ENCODE measurements at places on chromosomes 4 and X. TPM values are rescaled to one million over a fixed set of nuclear protein-coding genes. Genes with fewer than 3 reads are reported as not detected.

DNA sequence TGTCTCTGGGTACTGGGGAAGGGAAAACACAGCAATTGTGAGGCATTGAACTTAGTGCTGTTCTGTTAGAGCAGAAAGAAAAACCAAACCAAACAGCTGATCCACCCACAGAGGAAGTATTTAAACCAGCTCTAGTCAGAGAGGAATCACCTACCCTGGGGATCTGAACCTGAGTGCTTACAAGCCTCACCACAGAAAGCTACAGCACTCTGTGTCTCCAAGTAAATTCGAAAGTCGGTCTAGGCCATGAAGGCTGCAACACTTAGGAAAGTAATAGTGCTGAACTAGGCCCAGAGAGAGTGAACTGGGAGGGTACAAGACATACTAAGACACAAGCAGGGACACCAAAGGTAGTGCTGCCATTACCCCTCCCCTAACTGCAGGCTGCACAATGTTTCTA lies 142.2 kb upstream of the CXorf51A start:
- H3K27ac ChIP-seq, result no peak overlapping the region
- H3K36me3 ChIP-seq, result no peaks in the 10 kb centered on the region
- H3K4me3 ChIP-seq, result no peak overlapping the region
- no peak for DNase-seq

- no peaks in the 10 kb centered on the region for H3K4me1 ChIP-seq
- no peaks in the 10 kb centered on the region for H3K27me3 ChIP-seq
- no peak overlapping the region for H3K4me3 ChIP-seq
Observed at GRCh38 chrX:9789555-9789954, 3.3 kb downstream of the SHROOM2 start.

- H3K4me1 ChIP-seq, result no peaks in the 10 kb centered on the region
- no peaks in the 10 kb centered on the region for H3K27me3 ChIP-seq
- DNase-seq, result no peak
Observed at GRCh38 chr4:957581-958313, 15.6 kb downstream of the DGKQ start.

GRCh38 chr4:36285784-36286480 lies 4.5 kb downstream of the DTHD1 start:
- no peaks in the 10 kb centered on the region for H3K27me3 ChIP-seq
- H3K36me3 ChIP-seq, result no peaks in the 10 kb centered on the region
- DNase-seq, result peak; percentile 33

DNA sequence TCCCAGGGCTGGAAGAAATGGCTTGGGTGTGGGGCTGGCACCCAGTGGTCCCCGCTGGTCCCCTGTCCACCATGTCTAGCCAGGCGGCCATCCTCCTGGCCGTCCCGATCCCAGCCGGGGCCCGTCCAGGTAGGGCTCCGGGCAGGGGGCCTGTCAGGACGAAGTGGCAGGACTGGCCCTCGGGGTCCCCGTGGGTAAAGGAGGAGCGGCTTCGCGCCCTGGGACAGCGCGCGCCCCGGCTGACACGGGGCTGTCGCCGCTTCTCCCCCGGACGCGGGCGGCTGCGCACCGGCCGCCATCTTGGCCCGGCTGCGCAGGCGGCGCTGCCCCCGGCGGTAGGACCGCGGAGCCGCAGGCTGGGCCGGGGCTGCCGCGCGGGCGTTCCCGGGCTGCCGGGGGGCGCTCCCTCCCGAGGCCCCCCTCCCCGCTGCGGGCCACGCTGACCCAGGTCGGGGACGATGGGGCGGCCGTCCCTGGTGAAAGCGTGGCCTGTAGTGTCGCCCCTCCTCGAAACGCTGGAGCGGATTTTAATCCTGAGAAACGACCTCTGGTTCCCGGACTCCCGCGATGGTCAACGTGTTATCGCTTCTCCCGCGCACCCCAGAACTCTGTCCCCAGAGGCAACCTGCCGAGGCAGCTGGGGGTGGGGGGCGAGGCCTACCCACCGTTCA lies 60.4 kb upstream of the BCOR start:
- no peak for DNase-seq
- no peaks in the 10 kb centered on the region for H3K36me3 ChIP-seq
- H3K27ac ChIP-seq, result no peak overlapping the region
- peak overlapping the region; percentile 54 for H3K4me3 ChIP-seq

DNA sequence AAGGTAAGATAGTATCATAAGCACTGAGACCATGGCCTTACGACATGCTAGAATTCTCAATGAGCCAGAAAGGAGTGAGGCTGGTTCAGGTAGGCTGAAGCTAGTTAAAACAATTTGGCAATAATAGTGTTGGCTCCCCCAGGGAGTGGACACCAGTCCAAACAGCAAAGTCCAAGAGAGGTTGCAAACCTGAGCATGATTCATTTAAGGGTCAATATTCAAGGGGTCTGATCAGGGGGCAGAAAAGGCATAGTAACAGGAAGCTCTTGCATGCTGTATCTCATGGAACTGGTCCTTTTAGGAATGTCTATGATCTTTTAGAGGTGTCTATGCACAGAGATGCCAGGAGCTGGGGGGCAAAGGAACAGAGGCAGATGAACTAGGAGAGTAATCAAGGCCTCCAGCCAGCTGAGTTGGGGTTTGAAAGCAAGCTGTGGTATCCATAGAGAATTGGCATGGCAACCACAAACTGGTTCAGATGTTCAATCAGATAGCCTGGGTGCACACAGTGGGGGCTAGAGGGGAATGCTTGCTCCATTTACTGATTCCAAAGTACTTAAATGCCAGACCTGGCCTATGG lies 5.1 kb downstream of the GJB1 start:
- no peak for DNase-seq
- H3K4me1 ChIP-seq, result no peaks in the 10 kb centered on the region
- H3K36me3 ChIP-seq, result no peaks in the 10 kb centered on the region

- DNase-seq, result no peak
- H3K4me1 ChIP-seq, result no peaks in the 10 kb centered on the region
- H3K27ac ChIP-seq, result no peak overlapping the region
- no peaks in the 10 kb centered on the region for H3K36me3 ChIP-seq
- H3K27me3 ChIP-seq, result no peaks in the 10 kb centered on the region
Observed at GRCh38 chr4:158788516-158788915, 19.7 kb downstream of the FNIP2 start.

- no peaks in the 10 kb centered on the region for H3K36me3 ChIP-seq
- H3K27me3 ChIP-seq, result no peaks in the 10 kb centered on the region
- no peak overlapping the region for H3K4me3 ChIP-seq
- H3K27ac ChIP-seq, result no peak overlapping the region
- no peak for DNase-seq
- no peaks in the 10 kb centered on the region for H3K4me1 ChIP-seq
Observed at GRCh38 chrX:47501226-47502074, 18.4 kb upstream of the ZNF41 start.

DNA sequence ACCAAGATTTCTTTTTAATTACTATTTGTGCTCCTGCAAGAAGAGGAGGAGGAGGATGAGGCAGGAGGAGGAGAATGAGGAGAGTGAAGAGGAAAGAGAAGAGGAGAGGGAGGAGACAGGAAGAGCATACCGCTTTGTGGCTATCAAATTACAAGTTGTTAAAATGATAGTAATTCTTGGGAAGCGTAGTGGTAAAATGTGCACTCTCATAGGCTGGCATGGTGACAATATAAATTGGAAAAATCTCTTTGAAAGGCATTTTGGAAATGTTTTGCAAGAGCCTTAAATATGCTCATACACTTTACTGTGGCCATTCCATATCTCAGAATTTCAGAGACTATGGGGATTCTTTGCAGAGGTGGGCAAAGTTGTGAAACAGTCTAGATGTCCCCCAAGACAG lies 53.2 kb downstream of the MXRA5 start:
- no peak overlapping the region for H3K4me3 ChIP-seq

DNA sequence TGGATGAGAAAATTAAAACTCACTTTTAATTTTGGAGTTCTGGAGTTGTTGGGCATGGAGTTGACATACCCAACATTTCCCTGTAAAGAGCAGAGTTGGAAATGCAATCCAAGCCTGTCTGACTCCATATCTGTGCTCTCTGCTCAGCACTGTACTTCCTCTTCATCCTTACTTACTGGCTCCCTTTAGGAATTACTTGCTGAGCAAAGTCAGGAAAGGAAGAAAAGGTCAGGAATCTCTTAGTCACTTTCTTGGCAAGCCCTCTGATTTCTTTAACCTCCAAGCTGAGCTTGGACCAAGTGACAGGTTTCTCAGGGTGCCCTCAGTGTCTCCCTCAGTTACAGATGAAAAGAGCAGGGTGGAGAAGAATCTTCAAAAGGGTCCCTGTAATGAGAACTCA lies 501.5 kb downstream of the ZIC3 start:
- no peaks in the 10 kb centered on the region for H3K27me3 ChIP-seq
- DNase-seq, result no peak
- H3K27ac ChIP-seq, result no peak overlapping the region

DNA sequence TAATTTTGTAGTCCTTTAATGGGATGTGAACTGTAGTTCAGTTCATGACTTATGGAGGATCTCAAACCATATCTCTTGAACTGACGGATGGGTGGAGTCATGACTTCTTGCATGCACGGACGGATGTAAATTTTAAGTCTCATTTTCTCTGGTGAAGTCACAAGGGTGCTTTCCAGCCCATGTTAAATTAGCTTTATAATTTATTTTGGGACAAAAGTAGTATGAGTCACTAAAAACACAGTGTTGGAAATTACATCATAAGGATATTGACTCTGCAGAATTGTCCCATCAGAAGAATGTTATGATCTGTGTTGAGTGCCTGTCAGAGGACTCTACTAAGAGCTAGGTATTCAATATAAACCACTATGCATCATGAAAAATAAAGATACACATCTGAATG lies 6.8 kb upstream of the PAGE5 start:
- no peak overlapping the region for H3K27ac ChIP-seq
- H3K4me3 ChIP-seq, result no peak overlapping the region
- H3K36me3 ChIP-seq, result no peaks in the 10 kb centered on the region
- H3K27me3 ChIP-seq, result no peaks in the 10 kb centered on the region

- H3K36me3 ChIP-seq, result no peaks in the 10 kb centered on the region
- no peak for DNase-seq
- no peak overlapping the region for H3K27ac ChIP-seq
- H3K4me1 ChIP-seq, result no peaks in the 10 kb centered on the region
- no peak overlapping the region for H3K4me3 ChIP-seq
Observed at GRCh38 chrX:105821471-105822121, 743 bp upstream of the NRK start.

DNA sequence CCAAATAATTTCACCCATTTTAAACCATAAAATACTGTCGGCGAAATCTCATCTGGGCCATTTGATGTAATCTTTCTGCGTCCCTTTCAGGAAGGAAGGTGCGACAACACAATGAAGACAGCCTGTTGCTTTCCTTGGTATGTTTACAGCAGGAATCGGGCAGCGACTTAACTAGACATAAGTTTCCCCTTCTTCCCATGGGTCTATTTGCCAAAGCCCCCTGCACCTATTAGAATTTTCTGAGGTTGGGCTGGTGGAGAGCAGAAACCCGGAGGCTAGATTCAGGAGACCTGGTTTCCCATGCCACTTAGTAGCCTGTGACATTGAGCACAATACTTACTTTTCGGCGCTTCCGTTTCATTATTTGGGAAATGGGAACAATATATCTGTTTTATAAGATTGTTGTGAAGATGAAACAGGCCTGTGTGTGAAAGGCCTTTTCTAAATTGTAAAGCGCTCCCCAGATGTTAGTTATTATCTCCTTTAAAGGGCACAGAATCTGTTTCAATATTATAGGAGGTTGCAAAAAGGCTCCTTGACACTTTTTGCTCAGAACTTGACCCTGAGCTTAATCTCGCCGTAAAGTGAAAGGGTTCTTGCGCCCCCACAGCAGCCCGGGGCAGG lies 552 bp upstream of the AFF1 start:
- peaks cover 38% of the 10 kb centered on the region for H3K4me1 ChIP-seq
- H3K4me3 ChIP-seq, result peak overlapping the region; percentile 84
- peak overlapping the region; percentile 80 for H3K27ac ChIP-seq
- H3K36me3 ChIP-seq, result no peaks in the 10 kb centered on the region
- DNase-seq, result no peak
- H3K27me3 ChIP-seq, result no peaks in the 10 kb centered on the region

DNA sequence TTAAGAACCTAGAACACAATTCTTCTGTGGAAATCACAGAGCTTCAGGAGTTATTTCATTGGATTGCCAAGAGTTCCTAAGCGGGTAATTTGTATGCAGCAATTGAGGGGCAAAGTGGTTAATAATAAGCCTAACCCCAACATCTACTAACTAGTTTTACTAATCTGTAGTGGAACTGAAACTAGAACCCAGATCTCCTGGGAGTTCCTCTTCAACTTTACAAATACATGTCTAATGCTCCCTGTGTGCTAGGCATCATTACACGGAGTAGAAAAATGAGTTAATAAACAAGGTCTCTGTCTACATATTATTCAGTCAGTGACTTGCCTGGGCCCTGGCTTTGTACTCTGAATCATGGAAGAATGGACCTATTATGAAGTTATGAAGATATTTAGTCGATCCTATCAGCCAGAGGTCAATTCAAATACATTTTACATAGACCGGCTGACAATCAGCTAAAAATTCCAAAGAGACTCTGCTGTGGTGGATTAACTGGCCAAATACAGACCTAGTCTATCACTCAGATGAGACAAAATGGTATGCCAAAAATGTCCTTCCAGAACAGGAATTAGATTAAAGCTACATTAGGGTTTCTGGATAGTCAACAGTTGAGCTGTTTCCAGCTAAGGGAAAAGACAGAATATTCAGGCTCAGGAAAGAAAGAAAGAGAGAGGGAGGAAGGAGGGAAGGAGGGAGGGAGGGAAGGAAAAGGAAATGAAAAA lies 326.0 kb downstream of the FBXW7 start:
- no peak overlapping the region for H3K4me3 ChIP-seq
- H3K27ac ChIP-seq, result no peak overlapping the region
- no peaks in the 10 kb centered on the region for H3K27me3 ChIP-seq
- H3K4me1 ChIP-seq, result no peaks in the 10 kb centered on the region

DNA sequence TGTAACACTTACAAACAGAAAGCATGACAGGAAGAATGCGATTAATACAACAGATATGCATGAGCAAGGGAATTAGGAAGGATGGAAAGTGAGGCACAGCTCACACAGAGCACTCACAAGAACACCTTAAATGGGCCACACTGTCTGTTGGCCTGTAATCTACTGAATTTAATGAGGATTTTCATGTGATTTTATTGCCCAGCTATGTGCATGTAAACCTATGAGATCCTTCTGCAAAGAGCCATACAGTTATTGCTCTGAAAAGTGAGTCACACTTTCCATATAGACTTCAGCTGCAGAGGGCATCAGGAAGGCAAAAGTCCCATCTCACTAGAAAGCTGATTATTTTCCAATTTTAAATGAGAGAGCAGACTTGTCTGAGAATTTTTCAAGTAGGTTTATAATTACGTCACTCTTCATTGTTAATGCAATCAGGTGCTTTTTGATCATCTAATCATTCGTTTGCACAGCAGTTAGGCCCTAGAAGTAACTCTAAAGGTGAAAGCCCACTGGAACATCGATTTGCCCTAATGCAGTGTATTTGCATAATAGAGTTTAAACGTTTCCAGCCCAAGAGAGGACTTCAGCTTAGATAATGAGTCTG lies 832.7 kb upstream of the INTU start:
- no peaks in the 10 kb centered on the region for H3K27me3 ChIP-seq
- H3K36me3 ChIP-seq, result no peaks in the 10 kb centered on the region
- H3K27ac ChIP-seq, result no peak overlapping the region

Gene SLC6A14
- not detected for polyA plus RNA-seq

Gene VBP1
- 78.9 TPM for polyA plus RNA-seq

Gene PIR
- 0.22 TPM for polyA plus RNA-seq

Gene CC2D2A
- polyA plus RNA-seq, result 0.14 TPM

Gene RAB39B
- 7.2 TPM for polyA plus RNA-seq

Gene ZNF630
- polyA plus RNA-seq, result 0.89 TPM

Gene TBC1D8B
- polyA plus RNA-seq, result 0.48 TPM
